Fibroblast of skin of abdomen (primary cell): ENCODE measurements at places on chromosomes 12 and 14.

DNA sequence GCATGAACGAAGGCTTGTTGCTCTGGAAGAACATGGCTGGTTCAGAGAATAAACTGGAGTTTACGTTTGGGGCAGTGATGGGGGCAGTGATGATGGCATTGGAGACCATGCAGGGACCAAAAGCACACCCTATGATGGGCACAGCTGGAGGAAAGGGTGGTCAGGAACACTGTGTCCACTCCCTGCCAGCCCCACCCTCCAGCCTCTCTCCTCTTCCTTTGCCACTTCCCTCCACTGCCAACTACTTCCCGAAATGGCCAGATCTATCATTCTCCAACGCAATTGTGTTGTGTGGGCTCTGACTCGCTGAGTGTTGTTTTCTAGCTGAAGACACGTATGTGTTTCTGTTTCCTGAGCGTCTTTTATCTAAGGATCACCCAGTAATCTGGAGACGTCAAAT is 39.3 kb upstream of the GSG1 start:
- no peak for DNase-seq

GRCh38 chr14:86331341-86331740 is 801.4 kb downstream of the FLRT2 start:
- no peak for DNase-seq

GRCh38 chr12:43287706-43288383 is 264.2 kb downstream of the ADAMTS20 start:
- no peak for DNase-seq

DNA sequence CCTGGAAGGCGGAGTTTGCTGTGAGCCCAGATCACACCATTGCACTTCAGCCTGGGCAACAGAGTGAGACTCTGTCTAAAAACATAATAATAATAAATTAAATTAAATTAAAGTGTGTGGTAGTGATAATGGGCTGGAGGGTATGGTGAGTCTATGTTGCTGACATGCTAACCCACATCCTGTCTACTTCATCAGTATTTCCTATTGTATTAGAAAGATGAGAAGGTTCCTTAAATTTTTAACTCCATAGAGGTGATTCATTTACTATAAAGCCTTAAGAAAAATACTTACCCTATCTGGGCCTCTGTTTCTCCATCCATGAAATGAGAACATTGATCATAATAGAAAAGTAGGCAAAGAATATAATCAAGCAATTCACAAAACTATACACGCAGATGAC is 280.5 kb downstream of the FBXL14 start:
- DNase-seq = no peak

DNA sequence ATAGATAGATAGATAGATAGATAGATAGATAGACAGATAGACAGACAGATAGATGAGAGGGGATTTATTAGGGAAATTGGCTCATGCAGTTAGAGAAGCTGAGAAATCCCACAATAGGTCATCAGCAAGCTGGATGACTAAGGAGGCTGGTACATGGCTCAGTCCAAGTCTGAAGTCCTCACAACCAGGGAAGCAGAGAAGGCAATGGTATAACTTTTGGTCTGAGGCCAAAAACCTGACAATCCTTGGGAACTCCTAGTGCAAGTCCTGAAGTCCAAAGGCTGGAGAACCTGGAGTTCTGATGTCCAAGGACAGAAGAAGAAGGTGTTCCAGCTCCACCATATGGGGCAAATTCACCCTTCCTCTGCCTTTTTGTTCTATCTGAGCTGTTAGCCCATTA is 517.6 kb upstream of the ATP2B1 start:
- DNase-seq = no peak

GRCh38 chr14:100140452-100141078 is 18.9 kb downstream of the DEGS2 start:
- peak; percentile 23 for DNase-seq

GRCh38 chr14:43591776-43592175 is 915.3 kb downstream of the FSCB start:
- DNase-seq = no peak

GRCh38 chr12:92028441-92028709 is 117.3 kb downstream of the BTG1 start:
- DNase-seq = peak; percentile 61

GRCh38 chr12:40681148-40681547 is 11.1 kb upstream of the CNTN1 start:
- DNase-seq = no peak

GRCh38 chr14:72615451-72616121 is 278.3 kb downstream of the DPF3 start:
- peak; percentile 39 for DNase-seq

- peak; percentile 91 for DNase-seq
Measured at GRCh38 chr12:94795520-94795919, 145.2 kb upstream of the TMCC3 start.

- no peak for DNase-seq
Measured at GRCh38 chr14:105531088-105531893, 4.9 kb downstream of the TMEM121 start.

- DNase-seq = no peak
Measured at GRCh38 chr12:43337571-43338444, 214.2 kb downstream of the ADAMTS20 start.

GRCh38 chr12:6362403-6362802 is 13.0 kb downstream of the SCNN1A start:
- no peak for DNase-seq
